ENCODE measurements at places on chromosomes 7 and 10. TPM values are rescaled to one million over a fixed set of nuclear protein-coding genes. Genes with fewer than 3 reads are reported as not detected.
A peak's percentile ranks its signal among the peaks of the same experiment; 100 is the strongest.

Gene BET1
- 21.0 TPM for total RNA-seq

Gene PBLD
- 2.0 TPM for total RNA-seq

DNA sequence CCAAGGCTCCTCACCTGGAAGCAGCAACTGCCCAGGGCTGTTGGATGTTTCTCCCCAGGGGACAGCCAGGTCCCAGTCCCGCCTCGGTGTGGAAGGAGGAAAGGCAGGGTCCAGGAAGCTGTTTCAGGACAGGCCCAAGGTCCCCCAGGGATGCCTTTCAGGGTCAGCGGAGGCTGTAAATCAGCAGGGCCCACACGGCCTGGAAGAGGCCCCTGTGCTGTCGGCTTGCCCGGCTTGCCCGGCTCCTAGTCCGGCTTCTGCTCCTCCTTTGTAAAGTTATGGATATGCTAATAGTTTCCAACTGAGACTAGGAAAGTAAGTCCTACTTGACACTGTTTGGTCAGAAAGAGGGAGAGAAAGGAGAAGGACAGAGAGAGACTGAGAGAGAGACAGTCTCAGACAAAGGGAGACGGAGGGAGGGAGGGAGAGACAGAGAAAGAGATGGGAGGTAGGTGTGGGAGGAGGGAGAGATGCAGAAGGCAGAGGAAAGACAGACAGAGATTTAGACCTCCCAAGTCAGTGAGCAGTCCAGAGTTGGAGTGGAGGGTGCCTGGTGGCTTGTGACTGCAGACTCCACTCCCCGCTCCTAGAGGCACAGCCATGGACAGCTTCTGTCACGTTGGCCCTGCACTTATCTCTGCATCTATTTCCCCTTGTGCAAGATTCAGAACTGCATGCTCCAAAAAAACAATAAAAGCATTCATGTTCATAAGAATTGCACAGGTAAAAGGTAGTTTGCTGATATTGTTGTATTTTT is 10.5 kb downstream of the IKZF1 start:
- no peak for DNase-seq

DNA sequence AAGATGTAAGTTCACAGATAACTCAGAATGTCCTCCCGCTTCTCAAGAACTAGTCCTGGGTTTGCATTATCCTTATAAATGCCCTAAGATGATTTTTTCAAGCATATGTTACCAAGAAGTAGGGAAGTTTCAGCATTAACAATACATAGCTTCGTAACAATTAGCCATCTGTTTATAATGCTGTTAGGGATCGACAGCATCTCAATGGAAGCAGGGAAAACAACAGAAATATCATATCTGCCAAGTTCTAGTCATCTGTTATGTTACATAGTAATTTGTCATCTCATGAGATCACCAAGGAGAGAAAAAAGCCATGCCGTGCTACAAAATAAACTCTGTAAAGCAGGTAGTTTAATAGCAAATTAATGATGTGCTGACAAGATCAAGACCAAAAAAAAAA is 731.5 kb upstream of the C7orf33 start:
- no peak for DNase-seq

DNA sequence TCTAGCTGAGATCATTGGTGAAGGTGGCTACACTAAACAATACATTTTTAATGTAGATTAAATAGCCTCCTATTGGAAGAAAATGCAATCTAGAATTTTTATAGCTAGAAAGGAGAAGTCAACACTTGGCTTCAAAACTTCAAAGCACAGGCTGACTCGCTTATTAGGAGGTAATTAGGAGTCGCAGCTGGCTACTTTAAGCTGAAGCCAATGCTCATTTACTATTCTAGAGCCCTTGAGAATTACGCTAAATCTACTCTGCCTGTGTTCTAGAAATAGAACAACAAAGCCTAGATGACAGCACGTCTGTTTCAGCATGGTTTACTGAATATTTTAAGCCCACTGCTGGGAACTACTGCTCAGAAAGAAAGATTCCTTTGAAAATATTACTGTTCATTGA is 101.6 kb upstream of the EEPD1 start:
- DNase-seq: no peak

Gene CALCR
- not detected for total RNA-seq

DNA sequence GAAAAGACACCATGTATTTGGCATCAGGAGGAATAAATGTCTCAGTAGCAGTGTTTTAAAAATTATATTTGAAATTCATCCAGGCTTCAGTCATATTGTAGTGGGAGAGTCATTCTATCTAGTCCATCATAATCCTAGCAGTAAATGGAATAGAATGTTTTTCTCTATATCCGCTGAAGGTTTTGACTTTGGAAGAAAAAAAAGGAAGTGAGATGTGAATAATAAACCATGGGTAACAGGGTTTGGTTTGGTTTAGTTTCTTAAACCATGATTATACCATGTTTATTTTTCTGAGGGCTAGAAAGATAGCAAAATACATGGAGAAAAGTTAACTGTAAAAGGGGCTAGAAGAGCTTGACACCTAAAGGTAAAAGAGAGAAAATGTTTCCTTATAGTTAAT is 16.4 kb upstream of the BPGM start:
- DNase-seq: no peak

- no peak for DNase-seq
Measured at GRCh38 chr10:127911218-127911866, 4.4 kb downstream of the PTPRE start.

Gene NXPH1
- not detected for total RNA-seq

Gene RAMP3
- not detected for total RNA-seq

- peak; percentile 79 for DNase-seq
Measured at GRCh38 chr7:1611708-1612241, 41.9 kb upstream of the PSMG3 start.

GRCh38 chr7:1096156-1097119 is 8.5 kb downstream of the GPER1 start:
- no peak for DNase-seq

Gene FRMPD2
- not detected for total RNA-seq

Gene AHR
- 21.7 TPM for total RNA-seq

GRCh38 chr7:21076574-21076973 is 289.9 kb upstream of the SP8 start:
- no peak for DNase-seq
